ENCODE measurements at places on chromosomes 5 and 9.
A peak's percentile ranks its signal among the peaks of the same experiment; 100 is the strongest.

GRCh38 chr5:177430140-177430951 is 3.9 kb downstream of the GRK6 start:
- no peak for ATAC-seq

DNA sequence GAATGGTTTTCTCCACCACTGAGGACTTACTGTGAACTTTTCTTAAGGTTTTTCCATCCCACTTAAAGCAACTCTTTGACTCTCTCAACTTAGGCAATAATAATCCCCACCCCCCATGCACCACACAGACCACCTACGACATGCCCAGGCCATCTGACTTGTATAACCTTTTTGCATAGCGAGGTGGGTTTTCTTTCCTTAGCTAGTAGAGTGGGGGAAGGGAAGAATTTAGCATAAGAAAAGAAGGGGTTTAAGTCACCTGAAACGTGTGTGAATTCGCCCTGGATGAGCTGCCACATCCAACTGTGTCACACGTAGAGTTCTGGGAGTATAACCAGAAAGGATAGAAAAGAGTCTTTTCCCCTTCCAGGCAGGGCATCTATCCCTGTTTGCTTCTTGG is 262.7 kb downstream of the YTHDC2 start:
- no peak for ATAC-seq

GRCh38 chr5:108953940-108954339 is 206.2 kb downstream of the FER start:
- no peak for ATAC-seq

- ATAC-seq, result no peak
These were observed 512.5 kb downstream of the DMAC1 start for GRCh38 chr9:7287065-7287464.

GRCh38 chr9:69993110-69993509 is 50.5 kb upstream of the MAMDC2 start:
- ATAC-seq, result peak; percentile 69

Data from motor neuron (in vitro differentiated cells).